GM23338 (cell line): ENCODE measurements at places on chromosomes 12 and 14.

- DNase-seq = peak; percentile 90
Measured at GRCh38 chr12:62435303-62436163, 31.1 kb upstream of the MON2 start.

GRCh38 chr14:103542605-103543088 is 13.7 kb downstream of the TRMT61A start:
- peak; percentile 94 for DNase-seq

- DNase-seq = no peak
Measured at GRCh38 chr12:114240288-114240687, 165.7 kb downstream of the TBX5 start.

DNA sequence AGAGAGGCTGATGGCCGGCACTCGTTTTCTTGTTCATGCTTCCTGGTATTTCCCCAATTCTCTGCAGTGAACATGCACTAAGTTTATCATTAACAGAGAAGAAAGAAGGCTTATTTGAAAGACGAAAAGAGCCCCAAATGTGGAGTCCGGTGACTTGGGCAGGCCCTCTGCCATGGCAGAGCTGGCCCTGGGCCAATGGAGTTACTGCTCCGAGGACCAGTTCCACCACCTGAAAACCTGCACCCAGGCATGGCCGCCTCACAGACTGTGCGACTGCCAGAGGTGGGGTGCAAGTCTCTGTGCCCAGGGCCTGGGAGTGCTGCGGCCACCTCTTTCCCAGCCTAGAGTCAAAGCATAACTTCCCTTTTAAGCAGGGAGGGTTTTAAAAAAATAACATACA is 24.9 kb downstream of the DEGS2 start:
- no peak for DNase-seq

GRCh38 chr12:89411846-89412245 is 59.5 kb upstream of the DUSP6 start:
- no peak for DNase-seq

GRCh38 chr14:102565331-102565887 is 27.0 kb upstream of the RCOR1 start:
- no peak for DNase-seq

- no peak for DNase-seq
Measured at GRCh38 chr12:104751594-104751993, 206.5 kb downstream of the SLC41A2 start.

DNA sequence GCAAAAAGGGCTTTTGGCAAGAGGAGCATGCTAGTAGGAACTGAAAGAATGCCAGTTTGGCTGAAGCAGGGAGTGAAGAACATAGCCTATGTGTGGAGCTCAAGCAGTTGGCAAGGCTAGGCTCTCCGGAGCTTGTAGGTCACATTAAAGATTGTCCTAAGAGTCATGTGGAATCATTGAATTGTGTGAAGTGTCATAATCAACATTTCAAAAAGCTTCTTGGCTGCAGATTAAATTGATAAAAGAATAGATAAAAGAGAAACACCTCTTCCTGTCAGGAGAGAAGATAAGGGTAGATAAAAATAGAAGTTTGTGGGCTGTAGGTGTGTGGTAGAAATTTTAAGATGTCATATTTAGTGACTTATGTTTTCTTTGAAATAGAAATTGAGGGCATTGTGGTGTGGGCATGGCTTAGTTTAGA is 36.1 kb downstream of the CPSF6 start:
- DNase-seq = no peak
